T-helper 2 cell treated with Interferon-gamma antibody and Interleukin-4, amounts not matched to agents 5 μg/mL and 100 μg/mL, for 36 hours (primary cell): ENCODE measurements at places on chromosomes 1 and 21.

GRCh38 chr1:28640766-28641165 is 2.1 kb downstream of the TAF12 start:
- peak; percentile 11 for DNase-seq

DNA sequence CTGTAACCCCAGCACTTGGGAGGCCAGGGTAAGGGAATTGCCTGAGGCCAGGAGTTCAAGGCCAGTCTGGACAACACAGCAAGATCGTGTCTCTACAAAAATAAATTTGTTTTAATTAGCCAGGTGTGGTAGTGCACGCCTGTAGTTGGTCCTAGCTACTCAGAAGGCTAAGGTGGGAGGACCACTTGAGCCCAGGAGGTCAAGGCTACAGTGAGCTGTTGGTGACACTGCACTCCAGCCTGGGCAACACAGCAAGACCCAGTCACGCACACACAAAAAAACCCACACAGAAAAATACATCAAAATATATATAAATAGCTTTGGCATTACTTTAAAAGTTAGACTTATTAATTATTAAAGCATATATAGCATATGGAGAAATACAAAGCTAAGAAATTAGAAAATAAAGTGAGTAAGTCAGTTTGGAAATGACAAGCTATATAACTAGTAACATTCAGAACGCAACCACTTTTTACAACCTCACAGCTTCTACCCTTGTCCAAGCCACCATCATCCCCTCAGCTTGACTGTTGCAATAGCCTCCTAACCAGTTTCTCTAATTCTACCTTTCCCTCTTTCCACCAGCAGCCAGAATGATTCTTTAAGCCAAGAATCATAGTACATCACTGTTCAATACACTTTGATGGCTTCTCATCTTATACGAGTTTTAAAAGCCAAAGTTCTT is 14.5 kb downstream of the PIK3R3 start:
- DNase-seq, result no peak

DNA sequence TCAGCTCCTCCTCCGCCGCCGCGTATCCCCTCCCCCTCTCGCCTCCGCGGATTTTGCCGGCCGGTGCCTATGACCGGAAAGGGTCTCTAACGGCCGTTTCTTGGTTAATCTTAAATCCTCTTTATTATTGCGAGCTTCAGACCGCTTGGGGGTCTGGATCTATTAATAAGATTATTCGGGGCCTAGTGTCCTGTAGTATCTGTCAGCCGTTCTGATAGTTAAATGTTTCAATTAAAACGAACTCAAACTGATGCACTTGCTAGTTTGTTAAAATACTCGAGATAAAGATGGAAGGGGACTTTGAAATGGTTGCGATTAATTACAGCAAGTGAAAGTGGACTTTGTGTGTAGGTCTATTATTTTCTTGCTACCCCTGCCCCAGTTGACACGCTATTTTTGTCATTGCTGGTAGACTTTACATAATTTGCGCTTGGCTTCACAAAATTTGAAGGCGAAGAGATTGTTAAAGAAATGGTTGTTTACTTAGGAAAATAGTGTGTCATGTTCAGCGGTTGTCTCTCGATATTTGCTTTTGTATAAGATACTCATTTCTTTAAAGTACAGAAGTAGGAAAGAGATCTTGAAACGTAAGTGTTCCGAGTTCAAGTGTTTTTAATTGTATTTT is 779 bp downstream of the SON start:
- DNase-seq, result peak; percentile 80

- no peak for DNase-seq
These were observed 69.0 kb upstream of the SPAG17 start for GRCh38 chr1:118254001-118254400.

DNA sequence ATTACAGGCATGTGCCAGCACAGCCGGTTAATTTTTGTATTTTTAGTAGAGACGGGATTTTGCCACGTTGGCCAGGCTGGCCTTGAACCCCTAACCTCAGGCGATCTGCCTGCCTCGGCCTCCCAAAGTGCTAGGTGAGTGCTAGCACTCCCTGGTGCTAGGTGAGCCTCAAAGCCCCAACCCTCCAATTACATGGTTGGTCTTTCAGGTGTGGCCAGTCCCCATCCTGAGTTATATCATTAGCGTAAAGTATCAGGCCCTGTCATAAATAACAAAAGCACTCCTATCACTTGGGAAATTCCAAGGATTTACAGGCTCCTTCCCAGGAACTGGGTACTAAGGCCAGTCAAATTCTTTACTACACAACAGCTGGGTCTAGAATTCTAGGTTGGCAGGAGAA is 138.0 kb downstream of the PIK3R3 start:
- DNase-seq, result no peak

DNA sequence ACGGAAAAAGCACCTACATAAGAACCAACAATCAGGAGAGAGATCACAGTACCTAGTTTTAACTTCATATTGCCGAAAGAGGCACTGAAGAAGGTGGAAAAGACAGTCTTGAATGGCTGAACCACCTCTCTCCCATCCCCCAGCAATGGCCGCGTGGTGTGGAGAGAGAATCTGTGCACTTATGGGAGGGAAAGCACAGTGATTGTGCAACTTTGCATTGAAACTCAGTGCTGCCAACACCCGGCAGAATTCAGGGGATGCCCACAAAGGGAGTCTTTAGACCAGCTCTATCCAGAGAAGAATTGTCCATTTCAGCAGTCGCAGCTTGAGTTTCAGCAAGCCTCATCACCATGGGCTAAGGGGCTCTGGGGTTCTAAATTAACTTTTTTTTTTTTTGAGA is 186.3 kb upstream of the USP25 start:
- no peak for DNase-seq

DNA sequence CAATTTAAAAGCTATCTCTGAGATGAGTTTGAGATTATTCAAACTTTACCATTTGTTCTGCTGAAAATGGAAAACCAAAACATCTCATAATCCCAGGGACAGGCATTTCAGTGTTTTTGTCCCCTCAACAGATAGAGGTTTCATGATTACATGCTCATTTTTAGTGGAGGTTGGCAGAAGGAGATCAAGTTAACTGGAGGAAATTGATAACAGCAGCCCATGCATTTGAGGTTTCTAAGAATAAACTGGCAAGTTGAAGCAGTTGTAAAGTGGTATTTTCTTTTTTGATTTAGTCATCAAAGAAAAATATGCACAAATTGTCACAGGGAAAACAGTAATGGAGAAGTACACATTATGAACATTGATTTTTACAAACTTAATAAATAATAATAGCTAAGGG is 205.8 kb downstream of the PLA2G4A start:
- no peak for DNase-seq

DNA sequence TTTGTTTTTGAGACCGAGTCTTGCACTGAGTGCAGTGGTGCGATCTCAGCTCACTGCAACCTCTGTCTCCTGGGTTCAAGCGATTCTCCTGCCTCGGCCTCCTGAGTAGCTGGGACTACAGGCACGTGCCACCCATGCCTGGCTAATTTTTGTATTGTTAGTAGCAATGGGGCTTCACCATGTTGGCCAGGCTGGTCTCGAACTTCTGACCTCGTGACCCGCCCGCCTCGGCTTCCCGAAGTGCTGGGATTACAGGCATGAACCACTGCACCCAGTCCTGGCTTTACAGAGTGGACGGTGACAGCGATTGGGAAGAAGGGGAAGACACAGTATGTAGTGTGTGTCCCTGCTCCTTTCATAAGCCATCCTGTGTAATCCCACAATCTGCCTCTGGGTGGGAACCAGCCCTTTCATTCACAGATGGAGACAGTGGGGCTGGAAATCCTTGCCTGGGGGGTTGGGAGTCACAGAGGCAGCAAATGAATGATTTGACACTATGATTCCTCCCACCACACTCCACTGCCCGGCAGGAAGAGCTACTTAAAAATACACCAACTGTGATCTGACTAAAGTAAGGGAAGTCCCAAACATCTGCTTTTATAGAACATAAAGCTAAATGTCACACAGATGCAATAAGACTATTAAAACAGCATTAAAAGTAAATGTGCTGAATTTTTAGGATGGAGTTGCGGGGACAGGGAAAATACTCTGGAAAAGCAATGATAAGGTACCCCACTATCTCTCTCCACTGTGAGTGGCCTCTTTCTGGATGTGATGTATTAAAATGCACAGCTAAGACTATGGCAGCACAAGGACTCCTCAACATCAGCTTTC is 4.5 kb downstream of the PARP1 start:
- no peak for DNase-seq

DNA sequence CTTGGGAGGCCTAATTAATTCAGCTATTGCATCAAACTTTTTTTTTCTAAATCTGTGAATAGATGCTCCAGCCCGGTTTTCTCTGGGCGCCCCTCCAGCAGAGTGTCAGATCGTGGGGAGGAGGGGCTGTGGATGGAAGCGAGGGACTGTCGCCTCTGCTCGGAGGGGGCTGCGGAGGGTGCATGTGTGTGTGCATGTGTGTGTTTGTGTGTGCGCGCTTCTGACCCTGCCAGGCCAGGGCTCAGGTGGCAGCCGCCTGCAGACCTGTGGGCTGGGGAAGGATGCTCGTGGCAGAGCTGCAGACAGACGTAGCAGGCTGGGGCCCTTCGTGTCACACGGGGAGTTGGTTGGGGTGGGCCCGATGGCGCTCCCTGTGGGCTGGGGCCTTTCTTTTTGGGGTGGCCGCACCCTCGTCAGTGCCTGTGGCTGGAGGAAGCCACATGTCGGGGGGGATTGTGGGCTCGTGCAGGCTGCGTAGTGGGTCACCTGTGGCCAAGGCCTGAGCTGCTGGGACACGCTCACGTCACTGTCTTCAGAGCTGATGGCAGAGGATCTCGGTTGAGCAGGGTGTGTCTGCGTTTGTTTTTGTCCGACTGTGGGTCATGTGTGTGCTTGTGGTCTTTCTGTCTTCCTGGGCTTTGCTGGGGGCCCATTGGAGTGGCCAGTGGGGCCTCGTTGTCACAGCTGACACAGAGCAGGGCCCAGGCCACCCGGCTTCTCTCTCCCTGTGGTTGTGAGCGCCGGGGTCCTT is 2.8 kb downstream of the SKI start:
- peak; percentile 33 for DNase-seq

GRCh38 chr1:84078842-84079202 is 65.2 kb upstream of the PRKACB start:
- DNase-seq, result no peak

DNA sequence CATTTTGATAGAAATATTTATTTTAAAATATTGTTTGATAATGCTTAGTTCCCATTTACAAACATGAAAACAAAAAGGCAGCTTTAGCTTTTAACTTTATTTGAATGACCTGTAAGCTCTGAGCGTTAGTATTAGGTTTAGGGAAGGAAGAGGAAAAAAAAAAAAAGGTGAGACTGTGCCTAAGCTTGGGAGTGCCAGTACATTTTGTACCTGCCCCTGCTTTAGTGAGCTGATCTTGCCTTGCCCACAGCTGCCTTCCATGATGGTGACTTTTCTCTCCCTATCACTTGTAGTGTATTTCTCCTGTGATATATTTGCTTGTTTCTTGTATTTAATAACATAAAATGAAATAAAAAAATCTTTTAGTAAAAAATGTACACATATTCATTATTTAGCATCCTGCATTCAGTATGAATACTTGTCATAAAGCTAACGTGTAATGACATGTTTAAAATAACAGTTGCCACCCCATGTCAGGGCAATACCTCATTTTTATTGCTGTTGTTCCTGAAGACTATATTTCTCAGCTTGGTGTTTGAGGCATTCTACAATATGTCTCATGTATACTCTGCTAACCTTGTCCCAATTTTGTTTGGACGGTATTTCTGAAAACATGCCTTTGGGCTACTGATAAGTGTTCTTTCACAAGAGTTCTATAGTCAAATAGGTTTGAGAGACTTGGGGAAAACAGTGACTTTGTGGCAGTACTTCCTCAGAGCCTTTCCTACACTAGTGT is 76.3 kb downstream of the NEK7 start:
- no peak for DNase-seq
